ENCODE measurements at places on chromosomes 13 and 19.
A peak's percentile ranks its signal among the peaks of the same experiment; 100 is the strongest.

- DNase-seq: no peak
Observed at GRCh38 chr19:35796645-35797542, 15.8 kb downstream of the PRODH2 start.

DNA sequence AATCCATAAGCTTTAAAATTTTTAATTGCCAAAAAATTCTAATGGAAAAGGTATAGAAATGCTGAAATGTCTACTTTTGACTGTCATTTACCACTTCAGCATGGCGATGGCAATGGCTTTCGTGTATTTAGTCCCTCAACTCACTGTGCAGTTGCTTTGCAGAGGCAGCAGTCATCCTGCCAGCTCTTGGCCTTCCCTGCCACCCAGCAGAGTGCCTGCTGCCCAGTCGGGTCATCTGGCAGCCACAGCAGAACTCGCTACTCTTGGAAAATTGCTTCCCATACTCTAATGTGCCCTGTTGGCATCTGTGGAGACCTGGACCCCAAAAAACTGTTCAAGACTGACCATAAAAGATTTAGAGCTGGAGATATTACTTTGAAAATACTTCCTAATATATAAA lies 383.2 kb downstream of the UQCRFS1 start:
- DNase-seq: no peak

DNA sequence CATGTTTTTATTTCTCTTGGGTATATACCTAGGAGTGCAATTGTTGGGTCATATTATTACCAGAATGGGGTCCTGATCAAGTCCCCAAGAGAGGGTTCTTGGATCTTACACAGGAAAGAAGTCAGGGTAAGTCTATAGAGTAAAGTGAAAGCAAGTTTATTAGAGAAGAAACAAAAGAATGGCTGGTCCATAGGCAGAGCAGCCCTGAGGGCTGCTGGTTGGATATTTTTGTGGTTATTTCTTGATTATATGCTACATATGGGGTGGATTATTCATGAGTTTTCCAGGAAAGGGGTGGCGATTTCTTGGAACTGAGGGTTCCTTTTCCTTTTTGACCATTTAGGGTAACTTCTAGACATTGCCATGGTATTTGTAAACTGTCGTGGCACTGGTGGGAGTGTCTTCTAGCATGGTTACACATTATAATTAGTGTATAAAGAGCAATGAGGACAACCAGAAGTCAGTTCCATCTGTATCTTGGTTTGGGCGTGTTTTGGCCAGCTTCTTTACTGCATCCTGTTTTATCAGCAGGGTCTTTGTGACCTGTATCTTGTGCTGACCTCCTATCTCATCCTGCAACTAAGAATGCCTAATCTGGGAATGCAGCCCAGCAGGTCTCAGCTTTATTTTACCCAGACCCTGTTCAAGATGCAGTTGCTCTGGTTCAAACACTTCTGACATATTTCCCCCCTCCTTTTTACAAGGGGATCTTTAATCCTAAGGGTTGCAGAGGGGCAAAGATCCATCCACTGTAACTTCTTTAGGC lies 41.1 kb downstream of the CEACAM1 start:
- no peak for DNase-seq

GRCh38 chr19:2083174-2083854 lies 12.8 kb downstream of the MOB3A start:
- peak; percentile 16 for DNase-seq

GRCh38 chr19:49455773-49456172 lies 2.7 kb downstream of the ALDH16A1 start:
- DNase-seq: no peak

DNA sequence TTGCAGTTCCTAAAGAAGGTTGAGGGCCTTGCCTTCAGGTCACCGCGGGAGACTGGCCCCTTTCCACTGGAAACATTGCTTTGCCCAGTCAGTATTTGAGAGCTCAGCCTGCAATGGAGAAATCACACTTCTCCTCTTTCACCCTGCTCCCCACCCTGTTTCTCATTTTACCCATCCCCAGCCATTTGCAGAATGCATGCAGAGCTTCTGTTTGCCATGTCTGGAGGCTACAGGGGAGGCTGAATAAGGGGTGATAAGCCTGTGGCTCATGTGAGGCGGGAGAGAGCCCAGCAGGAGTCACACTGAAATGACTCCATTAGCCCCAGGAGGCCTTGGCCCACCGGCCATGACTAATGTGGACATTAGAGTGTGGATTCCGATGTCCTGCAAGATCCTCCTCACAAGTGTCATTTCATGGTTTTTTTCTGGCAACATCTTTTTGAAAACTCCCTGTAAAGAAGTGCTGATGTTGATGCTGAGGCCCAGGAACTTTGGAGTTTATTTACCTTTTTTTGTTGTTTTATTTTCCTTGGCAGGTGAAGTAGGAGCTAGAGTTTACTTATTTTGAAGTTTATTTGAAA lies 6.3 kb downstream of the SPINT2 start:
- DNase-seq: no peak

GRCh38 chr19:45501730-45502014 lies 3.4 kb downstream of the PPM1N start:
- DNase-seq: no peak

DNA sequence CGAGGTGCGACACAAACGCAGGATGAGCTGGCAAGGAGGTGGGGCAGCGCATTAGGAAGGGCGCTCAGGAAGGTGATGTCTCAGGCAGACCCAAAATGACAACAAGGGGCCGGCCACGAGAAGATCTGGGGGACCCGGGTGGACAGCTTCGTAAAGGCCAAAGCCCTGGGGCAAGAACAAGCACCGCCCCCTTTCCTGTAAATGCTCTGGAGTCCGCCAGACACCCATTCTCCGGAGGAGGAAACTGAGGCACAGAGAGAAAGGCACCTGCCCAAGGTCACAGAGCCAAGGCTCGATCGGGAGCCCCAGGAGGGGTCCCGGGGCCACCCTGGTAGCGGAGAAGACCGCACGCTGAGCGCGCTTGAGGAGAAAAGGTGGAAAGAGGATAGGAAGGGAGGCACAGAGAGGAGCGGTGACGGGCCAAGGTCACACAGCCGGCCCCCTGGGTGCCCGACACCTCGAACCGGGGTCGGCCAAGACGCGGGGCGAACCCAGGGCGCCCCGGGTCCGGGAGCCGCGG lies 571 bp downstream of the SAFB2 start:
- DNase-seq: no peak

- no peak for DNase-seq
Observed at GRCh38 chr19:14412996-14413692, 6.0 kb downstream of the DDX39A start.

GRCh38 chr19:46656541-46656940 lies 4.4 kb downstream of the DACT3 start:
- DNase-seq: no peak

GRCh38 chr19:49359851-49360820 lies 2.1 kb downstream of the TEAD2 start:
- no peak for DNase-seq

GRCh38 chr13:32726374-32727037 lies 140.3 kb downstream of the PDS5B start:
- no peak for DNase-seq

DNA sequence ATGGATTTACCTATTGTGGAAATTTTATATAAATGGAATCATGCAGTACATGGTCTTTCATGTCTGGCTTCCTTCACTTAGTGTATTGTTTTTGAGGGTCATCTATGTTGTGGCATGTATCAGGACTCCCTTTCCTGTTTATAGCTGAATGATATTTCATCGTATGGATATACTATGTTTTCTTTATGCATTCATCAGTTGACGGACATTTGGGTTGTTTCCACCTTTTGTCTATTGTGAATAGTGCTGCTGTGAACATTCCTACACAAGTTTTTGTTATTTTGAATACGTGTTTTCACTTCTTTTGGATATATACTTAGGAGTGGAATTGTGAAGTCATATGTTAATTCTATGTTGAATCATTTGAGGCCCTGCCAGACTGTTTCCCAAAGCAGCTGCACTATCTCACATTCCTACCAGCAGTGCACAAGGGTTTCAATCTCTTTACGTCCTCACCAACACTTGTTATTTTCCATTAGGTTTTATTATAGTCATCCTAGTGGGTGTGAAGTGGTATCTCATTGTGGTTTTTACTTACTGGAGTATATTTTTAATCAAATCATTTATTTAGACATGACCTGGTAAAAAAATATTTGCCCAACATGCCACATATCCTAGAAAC lies 262.7 kb downstream of the DLEU7 start:
- DNase-seq: no peak

DNA sequence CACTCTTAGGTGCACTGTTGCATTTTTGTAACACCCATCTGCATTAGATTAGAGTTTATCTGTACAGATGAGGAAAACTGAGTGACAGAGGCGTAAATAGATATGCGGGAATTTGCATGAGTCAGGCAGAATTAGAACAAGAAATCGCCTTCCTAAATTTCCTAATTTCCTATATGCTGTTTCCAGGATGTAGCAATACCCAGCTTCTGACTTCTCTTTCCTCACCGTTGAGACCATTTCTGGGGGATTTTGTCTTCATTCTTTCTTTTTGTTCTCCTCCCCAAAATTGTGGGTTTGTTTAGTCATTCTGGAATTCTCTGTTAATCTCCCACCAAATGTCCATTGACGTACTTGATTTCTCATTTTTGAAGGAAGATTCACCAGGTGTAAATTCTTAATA lies 10.6 kb upstream of the ZNF792 start:
- no peak for DNase-seq

DNA sequence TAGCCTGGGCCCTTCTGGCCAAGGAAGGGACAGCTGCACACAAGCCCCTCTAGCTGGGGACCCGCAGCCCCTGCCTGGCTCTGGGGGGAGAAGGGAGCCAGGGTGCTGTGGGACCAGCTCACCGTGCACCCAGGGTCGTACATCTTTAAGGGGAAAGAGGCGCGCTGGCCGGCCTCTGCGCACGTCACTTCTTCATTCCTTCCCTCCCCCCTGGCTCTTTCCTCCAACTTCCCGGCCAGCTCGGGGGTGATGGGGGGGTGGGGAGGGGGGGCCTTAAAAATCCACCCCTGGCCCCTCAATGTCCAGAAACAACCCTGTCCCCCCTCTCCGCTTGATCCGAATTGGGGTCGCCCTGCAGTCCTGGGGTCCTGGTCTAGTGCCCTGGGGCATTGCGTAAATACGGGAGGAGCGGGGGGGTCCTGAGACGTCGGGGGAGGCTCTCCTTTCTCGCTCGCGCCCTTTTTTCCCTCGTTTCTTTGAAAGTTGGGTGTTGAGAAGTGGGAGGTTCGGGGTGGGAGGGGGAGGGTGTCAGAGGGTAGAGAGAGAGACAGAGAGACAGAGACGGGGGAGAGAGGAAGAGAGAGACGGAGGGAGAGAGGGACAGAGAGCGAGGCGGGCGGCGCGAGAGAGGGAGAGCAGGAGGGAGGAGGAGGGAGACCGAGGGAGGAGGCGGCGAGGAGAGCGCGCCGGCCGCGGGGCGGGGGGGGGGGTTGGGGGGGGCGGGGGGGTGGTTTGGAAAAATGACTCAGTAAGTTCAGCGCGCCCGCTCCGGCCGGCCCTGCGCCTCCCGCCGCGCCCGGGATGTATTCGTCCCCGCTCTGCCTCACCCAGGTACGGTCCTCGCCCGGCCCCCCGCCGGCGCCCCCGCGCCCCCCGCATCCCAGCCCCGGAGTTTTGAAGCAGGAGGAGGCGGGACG lies at the start of gene NFIC:
NFIC (plus strand) TSS at position 748 of the 917 bp plus-strand sequence; CDS start at position 802, 54 bp downstream.
- peak; percentile 27 for DNase-seq

DNA sequence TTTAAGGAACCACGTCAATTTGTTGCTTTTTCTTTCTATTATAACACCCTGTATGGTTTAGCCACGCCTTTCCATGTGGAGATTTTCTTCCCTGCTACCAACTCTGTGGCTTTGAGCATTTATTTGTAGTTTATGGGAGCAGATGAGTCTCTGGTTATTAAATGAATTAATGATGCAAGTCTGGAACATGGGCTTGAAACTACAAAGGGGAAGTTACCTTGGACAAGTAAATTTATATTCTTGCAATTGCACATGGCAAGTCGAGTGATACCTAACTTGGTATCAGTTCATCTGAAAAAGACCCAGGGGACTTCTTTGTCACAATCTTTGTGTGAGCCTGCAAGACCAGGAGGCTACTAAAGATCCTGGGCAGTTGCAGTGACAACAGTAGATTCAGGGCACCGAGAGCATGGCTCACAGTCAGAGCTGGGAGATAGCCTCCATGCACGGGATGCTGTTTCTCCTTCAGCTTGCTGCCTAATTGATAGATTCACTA lies 24.4 kb downstream of the B3GLCT start:
- DNase-seq: no peak

DNA sequence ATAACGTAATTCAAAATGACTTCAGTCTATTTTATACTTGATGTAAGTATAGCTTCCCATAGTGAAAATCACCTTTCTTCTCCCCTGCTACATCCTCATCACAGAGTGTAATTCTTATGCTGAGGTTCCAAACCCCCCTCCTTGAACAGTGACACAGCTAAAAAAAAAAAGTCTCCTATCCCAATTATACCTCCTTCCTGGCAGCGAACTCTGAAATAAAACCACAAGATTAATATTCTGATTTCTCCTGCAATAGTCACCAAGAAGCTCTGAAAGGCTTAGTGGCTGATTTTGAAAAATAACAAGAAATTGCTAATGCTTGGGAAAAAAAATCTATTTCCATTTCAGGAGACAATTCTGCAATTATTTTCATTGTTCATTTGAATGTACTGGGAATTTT lies 36.3 kb downstream of the EFNB2 start:
- no peak for DNase-seq

DNA sequence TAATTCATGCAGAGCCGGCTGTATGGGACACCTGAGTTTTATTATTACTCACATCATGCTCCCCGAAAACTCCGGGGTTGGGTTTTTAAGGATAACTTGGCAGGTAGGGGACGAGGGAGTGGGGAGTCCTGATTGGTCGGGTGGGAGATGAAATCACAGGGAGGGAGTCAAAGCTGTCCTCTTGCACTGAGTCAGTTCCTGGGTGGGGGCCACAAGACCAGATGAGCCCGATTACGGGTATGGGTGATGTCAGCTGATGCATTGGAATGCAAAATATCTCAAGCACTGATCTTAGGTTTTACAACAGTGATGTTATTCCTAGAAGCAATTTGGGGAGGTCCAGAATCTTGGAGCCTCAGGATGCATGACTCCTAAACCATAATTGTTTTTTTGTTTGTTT lies 18.6 kb upstream of the COG3 start:
- no peak for DNase-seq

DNA sequence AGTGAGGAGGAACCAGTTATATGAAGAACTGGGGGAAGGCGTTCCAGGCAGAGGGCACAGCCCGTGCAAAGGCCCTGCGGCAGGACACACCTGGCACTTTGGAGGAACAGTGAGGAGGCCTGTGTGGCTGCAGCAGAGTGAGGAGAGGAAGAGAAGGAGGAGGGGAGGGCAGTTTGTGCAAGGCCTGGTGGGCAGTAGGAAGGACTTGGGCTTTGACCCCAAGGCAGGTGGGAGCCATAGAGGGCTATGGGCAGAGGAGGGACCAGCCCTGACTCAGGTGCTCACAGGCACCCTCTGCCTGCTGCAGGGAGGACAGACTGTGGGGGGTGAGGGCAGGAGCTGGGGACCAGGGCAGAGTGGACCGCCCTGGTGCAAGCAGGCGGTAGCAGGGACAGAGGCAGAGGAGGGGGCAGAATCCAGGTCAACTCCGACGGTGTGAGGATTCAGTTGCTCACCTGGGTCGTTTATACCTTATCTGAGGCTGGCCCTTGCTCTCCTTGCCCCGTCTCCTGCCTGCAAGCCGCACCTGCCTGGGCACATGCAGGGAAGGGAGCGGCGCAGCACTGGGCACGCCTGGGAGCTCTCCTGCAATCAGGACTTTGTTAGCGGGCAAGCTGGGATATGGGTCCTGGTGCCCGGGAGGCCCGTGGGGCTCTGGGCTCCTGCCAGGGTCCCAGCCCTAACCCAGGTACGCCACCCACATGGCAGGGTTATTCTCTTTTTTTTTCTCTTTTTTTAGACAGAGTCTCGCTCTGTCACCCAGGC lies 34.8 kb downstream of the NFIC start:
- DNase-seq: no peak

All from NCI-H345 (cell line).